Left lung (tissue), 14 donors: ENCODE measurements at places on chromosomes 2 and 18.

DNA sequence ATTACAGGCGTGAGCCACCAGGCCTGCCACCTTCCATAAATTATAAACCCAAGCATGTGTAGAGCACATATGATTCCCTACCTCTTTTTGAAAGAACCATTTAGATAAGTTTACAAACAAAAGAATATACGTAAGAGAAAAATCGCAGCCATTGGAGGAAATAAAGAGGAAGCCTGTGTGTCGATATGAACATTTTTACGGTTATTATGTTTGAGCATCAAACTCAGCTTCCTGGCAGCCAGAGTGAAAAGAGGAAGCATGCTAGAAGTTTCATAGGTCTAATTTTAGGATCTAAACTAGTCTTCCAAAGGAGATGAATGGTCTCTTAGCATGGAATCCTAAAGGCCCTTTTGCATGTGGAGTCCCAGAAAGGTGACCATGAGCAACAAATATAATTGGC is 104.3 kb downstream of the PLB1 start:
- DNase-seq: no peak

DNA sequence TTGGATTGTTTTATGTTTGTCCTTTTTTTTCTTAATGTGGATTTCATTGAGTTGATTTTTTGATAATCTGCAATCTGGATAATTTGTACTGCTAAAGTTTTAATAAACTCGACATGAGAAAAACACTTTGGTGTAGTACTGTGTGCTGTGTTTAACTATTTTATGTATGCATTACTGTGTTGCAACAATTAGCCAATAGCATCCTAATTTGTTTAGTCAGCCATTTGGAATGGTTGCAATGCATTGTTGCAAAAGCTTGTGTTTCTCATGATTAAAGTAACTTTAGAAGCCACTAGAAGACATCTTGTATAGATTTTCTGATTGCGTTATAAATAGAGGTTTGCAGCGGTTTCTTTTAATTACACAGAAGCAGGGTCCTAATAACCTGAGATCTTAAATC is 53.5 kb downstream of the PPIG start:
- DNase-seq: no peak

DNA sequence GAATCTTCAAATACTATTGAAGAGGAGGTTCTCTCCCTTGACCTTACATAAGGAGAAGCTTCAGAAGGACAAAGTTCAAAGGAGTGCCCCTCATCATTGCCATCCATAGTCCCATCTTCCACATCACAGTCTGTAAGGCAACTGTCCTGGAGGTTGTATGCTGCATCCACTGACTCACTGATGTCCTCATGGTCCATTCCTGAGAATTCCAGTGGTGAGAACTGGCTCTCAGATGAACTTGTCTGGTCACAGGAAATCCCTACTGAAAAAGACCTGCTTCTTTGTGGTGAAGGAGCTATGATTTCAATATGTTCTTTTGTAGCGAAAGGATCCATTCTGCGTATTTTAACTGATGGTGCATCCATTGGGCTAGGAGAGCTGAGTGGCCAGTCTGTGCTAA is 52.2 kb downstream of the EIF2AK3 start:
- no peak for DNase-seq

GRCh38 chr2:58067001-58067400 is 20.4 kb downstream of the VRK2 start:
- no peak for DNase-seq

- DNase-seq: no peak
These were observed 506.5 kb upstream of the NRP2 start for GRCh38 chr2:205175831-205176230.

GRCh38 chr2:179435000-179435399 is 170.4 kb upstream of the SESTD1 start:
- no peak for DNase-seq

GRCh38 chr2:151695778-151696177 is 38.5 kb downstream of the NEB start:
- DNase-seq: no peak

GRCh38 chr2:170747921-170748320 is 22.3 kb upstream of the ERICH2 start:
- no peak for DNase-seq

GRCh38 chr2:161223139-161223732 is 63.0 kb downstream of the TANK start:
- no peak for DNase-seq

GRCh38 chr2:120771111-120771780 is 35.6 kb downstream of the GLI2 start:
- DNase-seq: peak; percentile 63

- DNase-seq: no peak
These were observed 38.9 kb upstream of the OTOF start for GRCh38 chr2:26516781-26517180.

DNA sequence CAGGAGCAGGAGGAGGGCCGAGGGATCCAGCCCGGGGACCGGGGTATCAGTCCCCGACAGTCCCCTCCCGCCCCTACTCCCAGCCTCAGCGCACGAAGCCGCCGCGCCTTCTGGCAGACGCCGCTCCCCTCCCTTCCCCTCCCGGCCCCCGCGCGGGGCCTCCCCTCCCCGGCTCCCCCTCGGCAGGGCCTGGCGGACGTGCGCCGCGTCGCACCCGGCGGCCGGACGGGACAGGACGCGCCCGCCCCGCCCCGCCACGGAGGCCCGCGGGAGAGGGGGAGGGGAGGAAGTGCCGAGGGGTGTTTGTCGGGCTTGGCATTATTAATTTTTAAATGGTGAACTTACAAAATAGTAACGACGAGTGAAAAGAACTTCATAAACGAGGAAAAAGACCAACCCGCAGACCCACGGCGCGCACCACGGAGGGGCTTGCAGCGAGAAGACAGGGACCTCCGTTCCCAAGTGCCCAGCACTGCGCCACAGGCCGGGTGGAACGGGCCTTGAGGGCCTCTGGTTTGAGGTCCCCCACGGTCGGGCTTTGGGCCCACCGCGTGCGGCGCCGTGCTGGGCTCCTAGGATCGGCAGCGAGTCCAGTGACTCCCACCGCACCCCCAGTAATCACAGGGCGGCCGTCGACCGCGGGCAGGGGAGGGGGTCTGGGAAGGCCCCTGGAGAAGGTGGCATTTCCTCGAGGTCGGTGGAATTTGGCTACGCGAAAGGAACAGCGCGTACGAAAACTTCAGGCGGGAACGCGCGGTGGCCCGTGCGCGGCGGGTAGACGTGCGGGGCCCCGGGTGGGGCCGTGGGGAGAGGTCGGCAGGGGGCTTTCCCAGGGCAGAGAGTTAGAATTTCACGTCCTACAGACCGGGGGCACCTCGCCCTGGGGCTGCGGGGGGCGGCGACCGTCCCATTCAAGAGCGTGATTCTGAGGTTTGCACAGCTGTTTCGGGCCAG is 954 bp upstream of the CTDSP1 start:
- DNase-seq: peak; percentile 87

- DNase-seq: no peak
These were observed 31.0 kb upstream of the WIPF1 start for GRCh38 chr2:174628528-174629169.

- no peak for DNase-seq
These were observed 30.3 kb downstream of the ALMS1 start for GRCh38 chr2:73415906-73416305.

DNA sequence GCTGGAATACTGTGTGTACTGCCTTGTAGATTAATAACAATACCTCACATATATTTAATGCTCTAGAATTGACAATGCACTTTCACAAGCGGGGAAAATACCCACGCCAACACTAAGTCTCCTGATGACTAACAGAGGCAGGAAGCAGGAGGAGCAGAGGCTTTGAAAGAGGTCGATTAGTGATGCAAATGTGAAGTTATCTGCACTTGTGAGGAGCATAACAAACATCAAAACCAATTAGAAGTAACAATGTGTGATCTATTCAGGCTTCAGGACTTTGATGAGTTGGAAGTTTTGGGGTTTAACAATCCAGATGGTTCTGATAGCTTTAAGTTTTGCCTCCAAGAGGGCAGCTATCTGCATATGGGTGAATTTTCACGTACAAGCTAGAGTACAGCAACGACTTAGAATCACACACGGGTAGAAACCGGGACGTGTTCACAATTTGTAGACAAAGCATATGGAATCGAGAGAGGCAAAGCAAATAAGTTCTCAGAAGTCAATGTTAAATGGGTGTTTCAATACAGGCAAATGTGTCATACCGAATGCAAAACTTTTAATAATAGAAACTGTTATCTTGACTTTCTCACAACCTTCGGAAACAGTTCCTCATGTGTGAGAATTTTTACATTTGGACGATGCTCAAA is 114.5 kb downstream of the METTL8 start:
- DNase-seq: no peak

DNA sequence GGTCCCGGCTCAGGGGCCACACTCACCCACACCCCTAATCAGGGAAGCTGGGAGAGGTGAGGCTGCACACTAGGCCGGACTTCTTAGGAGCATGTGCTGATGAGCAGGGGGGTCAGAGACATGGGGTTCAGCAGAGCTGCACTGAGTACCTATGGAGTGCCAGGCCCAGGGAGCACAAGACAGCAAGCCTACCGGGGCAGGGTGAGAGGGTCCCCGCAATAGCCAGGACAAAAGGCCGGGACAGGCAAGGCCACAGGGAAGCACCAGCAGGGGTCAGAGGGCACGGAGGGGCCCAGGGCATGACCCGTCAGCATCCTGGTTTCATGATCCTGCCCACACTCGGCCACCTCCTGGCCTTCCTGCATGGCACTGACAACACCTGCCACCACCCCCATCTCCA is 73.5 kb downstream of the TNS1 start:
- no peak for DNase-seq

GRCh38 chr2:189233527-189233926 is 54.0 kb upstream of the COL5A2 start:
- no peak for DNase-seq

GRCh38 chr18:34965566-34965965 is 75.6 kb upstream of the MAPRE2 start:
- no peak for DNase-seq

DNA sequence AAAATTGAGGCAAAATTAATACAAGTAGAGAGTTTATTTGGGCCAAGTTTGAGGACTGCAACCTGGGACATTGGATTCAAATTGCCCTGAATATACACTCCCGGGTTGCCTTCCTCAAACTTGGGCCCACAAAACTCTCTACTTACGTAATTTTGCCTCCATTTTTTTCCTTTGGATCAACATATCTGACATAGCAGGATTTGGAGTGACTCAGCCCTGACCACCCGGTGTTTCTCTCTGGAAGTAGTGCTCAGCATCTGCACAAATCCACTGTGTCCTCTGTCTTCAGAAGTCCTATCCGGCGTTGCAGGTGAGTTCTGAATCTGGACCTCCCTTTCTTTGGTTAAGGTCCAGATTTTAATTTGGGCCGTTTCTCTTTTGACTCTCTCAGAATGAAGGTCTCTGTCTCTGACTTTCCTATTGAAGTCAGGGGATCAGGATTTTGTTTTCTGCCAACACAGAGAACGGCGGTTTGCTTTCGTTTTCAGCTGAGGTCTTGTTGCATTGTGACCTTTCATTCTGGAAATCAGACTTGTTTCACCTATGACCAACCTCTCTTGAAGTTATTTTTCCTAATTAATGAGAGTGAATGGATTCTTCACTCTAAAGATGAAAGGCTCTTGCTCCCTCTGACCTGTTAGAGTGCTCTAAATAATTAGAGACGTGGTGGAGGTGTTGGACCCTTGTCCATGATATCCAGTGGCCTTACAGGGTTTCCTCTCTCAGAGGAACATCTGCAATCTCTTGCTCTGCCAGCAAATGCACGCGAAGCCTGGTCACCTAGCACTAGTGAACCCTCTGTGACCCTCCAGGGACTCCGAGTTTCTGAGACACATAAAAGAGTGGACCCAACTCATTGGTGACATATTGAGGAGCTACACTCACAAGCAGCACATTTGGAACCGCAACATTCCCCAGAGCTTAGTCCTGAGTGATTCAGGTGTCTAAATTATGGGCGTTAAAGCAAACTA is 13.6 kb downstream of the TCF23 start:
- no peak for DNase-seq

DNA sequence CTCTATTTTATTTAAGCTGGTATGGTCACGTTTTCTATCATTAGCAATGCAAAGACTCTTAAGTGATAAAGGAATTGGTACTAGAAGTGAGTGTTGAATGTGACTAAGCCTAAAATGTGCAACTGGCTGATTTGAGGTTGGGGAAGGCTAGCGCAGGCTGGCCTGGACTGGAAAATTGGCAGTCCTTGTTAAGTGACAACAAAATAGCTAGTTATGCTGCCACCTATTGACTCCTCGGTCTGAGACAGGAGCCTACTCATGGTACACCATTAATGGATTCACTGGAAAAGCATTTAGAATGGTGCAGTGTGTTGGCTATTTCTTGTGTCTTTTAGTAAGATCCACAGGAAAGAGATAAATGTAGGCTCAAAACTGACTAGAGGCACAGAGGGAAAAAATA is 5.7 kb upstream of the WIPF1 start:
- DNase-seq: no peak

DNA sequence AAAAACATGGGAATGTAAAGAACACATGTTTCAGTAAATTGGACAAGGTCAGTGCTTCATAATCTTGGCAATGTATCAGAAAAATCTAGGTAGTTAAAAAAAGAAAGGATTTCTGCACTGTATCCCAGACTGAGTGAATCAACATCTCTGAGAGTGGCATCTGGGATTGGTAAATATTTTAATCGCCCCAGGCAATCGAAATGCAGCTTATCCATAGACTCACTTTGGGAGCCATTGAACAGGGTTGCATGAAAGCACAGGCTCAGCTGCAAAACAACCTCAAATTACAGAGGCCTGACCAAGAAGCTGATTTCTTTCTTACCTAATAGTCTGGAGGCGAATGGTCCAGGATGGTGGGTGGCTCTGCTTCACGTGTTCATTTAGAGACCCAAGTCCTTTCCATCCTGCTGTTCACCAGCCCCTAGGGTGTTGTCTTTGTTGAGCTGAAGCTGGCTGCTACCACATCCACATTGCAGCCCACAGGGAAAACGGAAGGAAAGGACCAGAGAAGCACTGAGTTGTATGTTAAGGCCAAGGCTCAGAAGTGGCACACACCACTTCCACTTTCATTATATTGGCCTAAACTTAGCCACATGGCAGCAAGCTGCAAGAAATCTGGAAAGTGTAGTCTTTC is 59.0 kb downstream of the MOGAT1 start:
- no peak for DNase-seq

GRCh38 chr2:9100080-9100876 is 96.8 kb upstream of the MBOAT2 start:
- DNase-seq: no peak

DNA sequence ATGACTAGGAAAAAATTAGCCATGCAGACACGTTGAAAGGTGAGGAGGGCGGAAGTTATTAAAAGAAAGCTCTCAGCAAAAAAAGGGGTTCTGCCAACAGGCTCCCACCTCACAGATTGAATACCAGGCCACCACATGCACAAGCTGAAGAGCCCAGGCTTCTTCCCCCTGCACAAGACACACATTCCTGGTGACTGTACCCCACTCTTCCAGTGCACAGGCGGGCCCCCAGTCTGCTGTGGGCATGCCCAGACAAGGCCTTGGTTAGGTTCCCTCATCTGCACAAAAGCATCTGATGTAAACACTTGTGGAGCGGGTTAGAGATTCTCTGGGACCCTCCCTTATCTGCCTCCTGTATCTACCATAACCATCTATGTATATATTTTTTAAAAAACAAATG is 81.7 kb downstream of the AGPS start:
- no peak for DNase-seq

GRCh38 chr2:229412686-229413085 is 141.6 kb upstream of the PID1 start:
- DNase-seq: no peak
